ENCODE measurements at places on chromosomes 7 and 10.

- DNase-seq: peak; percentile 47
Measured at GRCh38 chr10:15775513-15775912, 55.8 kb upstream of the ITGA8 start.

DNA sequence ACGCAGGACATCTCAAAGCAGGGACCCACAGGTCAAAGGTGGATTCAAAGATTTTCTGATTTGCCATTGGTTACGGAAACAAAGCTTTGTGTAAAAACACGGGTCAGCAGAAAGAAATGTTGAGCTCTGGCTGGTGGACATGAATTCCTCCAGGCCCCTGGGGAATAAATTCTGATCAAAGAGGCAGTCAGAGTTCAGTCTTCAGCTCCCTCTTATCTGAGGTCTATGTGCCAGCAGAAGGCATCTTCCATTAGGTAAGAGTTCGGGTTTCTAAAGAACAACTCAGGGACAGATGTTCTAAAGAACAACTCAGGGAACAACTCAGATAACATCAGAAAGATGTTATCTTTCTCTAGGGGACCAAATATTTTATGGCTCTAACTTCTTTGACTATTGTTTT lies 64.9 kb upstream of the PALS2 start:
- no peak for DNase-seq

GRCh38 chr7:7757576-7757975 lies 39.2 kb upstream of the RPA3 start:
- no peak for DNase-seq

DNA sequence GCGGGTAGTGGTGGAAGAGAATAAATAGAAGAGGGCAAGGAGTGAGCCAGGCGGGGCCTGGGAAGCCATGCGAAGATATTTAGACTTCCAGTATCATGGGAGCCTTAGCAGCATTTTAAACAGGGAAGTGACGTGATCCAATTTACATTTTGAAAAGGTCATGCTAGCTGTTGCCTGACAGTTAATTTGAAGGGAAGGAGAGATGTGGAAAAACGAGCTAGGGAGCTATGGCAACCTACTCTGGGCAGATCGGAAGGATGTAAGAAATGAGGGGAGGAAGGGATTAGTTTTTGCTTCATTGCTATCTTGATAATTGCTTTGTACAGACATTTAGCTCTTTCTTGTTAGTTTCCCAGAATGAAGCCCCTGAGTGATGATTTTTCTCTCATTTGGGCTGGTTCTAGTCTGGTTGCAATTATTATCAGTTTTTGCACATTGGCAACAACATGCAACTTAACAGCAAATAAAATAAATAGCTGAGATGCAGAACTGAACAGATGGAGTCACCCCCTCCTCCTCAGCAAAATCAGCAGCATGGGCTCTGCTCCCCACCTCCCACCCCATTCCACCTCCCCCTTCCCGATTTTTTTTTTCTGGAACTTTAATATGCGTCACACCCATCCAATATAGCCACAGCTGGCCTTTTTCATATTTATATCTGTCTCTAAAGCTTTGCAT lies 13.0 kb upstream of the CALU start:
- no peak for DNase-seq

GRCh38 chr7:108454674-108455550 lies 1.3 kb downstream of the NRCAM start:
- no peak for DNase-seq

GRCh38 chr10:67072654-67073053 lies 146.8 kb downstream of the LRRTM3 start:
- no peak for DNase-seq

- DNase-seq: no peak
Measured at GRCh38 chr10:17645621-17646345, 1.8 kb downstream of the STAM start.

DNA sequence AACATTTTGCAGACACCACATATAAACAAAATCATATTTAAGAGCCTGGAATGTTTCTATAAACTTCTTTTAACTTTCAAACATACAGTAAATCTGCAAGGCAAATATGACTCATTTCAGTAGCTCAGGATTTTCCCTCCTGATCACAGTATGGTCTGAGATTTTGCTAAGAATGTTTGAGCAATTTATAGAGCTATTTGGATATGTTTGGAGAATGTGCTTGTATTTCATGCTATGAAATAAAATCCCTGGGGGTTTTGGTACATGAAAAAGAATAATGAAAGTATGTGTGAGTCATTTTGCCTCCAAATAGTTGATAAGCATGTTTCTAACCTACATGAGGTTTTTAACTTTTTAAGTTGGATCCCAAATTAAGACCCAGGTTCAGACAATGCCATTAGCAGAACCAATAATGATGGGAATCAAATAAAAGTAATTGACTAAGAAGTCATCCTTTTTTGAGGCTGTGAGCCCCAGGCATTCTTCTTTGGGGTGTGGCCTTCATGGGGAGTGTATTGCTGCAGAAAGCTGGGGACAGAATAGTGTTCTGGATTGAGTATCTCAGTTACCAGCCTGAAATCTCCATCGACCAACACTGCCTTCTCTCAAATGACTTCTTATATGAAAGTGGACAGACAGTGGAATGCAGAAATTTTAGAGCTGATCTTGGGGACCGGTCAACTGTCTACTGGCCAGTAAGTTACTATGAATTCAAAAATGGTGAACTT lies 66.1 kb upstream of the AGBL3 start:
- peak; percentile 80 for DNase-seq

- no peak for DNase-seq
Measured at GRCh38 chr7:14045651-14046050, 56.2 kb upstream of the ETV1 start.

DNA sequence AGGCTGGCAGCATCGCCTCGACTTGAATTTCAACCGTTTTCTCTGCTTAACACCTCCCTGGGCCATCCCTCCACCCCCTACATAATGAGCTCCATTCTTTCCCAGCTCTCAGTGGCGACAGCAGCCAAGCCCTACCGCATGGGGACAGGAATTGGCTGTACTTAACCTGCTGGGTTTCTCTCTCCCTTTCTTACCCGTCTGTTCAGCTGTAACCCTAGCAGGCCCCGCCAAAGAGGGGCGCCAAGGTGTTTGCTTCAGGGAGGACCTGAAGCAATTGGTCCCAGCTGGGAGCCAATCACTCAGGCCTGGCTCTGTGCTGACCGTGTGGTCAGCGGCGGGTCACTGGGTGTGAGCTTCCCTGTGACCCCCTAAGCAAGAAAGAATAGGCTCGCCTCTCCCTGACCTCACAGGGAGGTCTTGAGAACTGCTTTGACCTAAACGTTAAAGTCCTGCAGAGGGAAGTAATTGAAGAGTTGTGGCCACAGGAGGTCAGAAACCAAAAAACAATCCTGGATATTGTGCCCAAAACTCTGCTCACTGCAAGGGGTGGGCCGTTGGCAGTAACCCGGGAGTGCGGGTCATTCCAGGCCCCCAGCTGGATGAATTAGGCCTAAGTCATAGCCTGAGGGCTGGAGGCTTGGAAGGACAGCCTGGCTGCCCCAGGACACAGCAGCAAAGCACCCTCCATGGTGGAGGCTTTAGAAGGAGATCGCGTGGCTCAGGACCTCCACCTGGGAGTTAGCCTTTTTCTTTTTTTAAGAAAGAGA lies 114.6 kb downstream of the ITIH5 start:
- DNase-seq: no peak

GRCh38 chr7:22787951-22788350 lies 34.7 kb downstream of the TOMM7 start:
- DNase-seq: no peak

DNA sequence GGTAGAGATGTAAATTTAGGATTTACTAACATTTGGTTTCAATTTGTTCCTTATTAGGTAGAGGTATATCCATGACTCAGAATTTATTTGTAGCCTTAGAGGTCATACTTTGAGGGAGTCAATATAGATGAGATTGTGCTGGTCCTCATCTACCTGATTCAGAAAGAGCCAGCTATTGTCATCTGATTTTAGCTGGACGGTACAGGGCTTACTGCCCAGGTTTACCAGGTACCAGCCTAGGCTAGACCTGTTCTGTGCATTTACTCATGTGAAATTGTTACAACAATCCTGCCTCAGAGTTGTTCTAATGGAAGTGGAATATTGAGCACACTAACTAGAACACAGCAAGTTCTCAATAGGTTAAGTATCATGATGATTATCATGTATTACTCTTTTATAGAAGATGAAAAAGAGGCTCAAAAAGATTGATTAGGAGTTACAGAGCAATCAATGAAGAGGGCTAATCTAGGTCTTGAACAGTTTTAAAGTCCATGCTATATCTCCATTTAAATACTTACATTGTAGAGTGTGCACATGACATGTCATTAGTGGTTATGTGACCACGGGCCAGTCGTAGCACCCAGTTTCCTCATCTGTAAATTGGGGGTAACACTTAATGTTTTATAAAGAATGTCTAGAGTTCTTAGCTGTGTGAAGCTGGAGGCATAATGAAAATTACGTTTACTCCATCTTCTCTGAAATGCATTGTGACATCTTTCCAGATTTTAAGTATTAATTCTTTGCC lies 42.1 kb downstream of the TRIM24 start:
- DNase-seq: no peak

Measured in stromal cell of bone marrow (primary cell).